ENCODE measurements at places on chromosomes 3 and 15.

DNA sequence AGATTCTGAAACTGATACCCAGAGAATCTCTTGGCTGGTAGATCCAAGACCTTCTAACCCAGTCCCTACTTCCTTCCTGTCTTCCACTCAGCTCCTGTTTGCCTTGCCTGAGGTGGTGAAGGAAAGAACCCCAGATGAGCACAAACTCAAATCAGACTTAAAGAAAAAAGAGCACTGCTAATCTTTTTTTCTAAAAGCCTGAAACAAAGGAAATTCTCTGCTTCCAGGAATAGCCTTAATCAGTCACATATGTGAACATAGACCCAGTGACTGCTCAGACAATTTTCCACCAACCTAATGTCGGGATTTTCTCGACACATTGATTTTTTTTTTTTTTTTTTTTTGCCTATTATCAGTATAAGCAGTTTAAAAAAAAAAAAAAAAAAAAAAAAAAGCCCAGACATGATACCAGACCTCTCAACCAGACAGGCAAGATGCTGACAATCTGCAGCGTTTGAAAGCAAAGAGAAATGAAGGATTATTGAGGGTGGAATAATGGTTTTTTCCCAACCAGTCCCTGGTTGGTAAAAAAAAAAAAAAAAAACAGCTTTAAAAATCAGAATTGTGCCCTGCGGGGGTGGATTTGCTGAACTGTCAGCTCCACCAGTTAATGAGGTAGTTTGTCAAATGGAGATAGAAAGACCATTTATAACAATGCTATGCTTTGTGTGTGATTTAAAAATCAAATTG is 256.8 kb upstream of the RARB start:
- no peak for DNase-seq

- no peak for DNase-seq
These were observed 14.7 kb downstream of the IGSF11 start for GRCh38 chr3:119019767-119020518.

- no peak for DNase-seq
These were observed 62.4 kb upstream of the DAZL start for GRCh38 chr3:16667633-16668032.

GRCh38 chr15:101620671-101621070 is 31.5 kb downstream of the TM2D3 start:
- DNase-seq, result no peak

DNA sequence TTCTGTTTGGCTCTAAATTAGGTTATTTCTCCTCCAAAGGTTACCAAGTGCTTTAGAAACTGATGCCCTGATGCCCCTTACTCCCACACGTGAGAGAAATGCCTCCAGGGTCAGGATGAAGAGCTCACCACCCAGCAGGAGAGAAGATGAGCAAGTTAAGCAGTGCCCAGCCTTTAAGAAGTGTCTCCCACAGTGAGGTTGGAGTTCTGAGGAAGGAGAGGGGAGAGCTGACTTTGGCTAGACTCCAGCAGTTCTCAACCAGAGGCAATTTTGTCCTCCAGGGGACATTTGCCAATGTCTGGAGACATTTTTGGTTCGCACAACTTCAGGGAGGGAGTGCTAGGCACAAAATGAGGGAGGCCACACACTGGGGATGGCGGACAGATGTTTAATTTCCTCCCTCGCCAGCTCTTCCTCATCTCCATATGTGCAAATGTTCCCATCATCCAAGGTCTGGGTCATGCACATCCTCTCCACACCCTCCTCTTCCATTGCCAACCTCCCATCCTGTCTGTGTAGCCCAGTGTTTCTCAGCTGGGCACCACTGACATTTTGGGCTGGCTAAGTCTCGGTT is 50.6 kb upstream of the SLC7A14 start:
- DNase-seq, result no peak
